ENCODE measurements at places on chromosomes 5 and 9. TPM values are rescaled to one million over a fixed set of nuclear protein-coding genes. Genes with fewer than 3 reads are reported as not detected.

DNA sequence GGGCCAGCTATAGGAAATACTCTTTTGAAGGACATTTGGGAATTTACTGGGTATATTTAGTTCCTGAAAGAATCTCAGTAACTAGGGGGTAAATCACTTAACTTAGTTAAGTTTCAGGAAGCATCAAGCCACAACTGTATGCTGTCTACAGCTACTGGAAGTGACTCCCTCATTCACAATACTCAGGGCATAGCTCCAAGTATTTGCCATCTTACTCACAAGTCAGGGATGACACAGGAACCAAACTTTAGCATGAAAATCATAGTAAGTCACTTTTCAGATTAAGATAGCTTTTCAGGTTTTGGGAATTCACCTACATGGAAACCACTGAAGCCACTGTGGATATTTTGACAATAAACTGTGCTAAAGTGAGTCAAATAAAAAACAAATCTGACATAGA lies 242.4 kb upstream of the ATP10B start:
- no peak for DNase-seq

DNA sequence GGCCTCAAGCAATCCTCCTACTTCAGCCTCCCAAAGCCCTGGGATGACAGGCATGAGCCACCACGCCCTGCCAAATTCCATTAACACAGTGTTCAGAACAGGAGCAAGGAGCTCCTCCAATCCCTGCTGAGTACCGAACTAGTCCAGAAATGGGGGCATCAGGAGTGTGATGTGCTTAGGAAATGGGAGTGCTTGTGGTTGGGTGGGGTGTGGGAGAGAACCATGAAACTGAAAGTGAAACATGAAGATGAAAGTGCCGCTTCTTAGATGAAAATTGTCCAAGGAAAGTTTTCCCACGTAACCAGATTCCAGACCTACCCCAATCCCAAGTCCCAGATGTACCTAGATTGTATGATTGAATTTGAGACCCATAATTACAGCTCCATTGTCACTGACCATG lies 16.7 kb upstream of the ZNF131 start:
- no peak for DNase-seq

- DNase-seq = no peak
Observed at GRCh38 chr9:88754886-88755285, 219.9 kb downstream of the NXNL2 start.

DNA sequence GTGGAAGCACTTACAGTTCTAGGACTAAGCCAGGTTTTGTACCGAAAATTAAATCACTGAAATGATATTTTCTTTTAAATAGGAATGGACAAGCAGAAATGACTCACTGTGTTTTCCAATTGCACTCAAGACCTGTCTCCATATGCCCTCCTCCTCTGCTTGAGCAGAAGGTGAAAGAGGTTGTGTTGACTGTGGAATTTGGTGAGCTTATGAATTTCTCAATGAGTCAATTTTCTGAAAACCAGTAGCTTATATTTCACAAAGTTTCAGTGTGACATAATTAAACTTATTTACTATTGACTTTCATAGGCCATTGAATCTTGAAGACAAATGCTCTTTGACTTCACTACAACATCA lies 249.9 kb downstream of the NPR3 start:
- no peak for DNase-seq

- no peak for DNase-seq
Observed at GRCh38 chr5:82540301-82540700, 262.1 kb upstream of the RPS23 start.

FST gene
- 26.7 TPM for polyA plus RNA-seq

Data from right renal pelvis (tissue), 4 donors.